H9 (cell line): ENCODE measurements at places on chromosomes 6 and 20. TPM values are rescaled to one million over a fixed set of nuclear protein-coding genes. Genes with fewer than 3 reads are reported as not detected.

The AP5S1 gene
- total RNA-seq, result 3.9 and 4.1 TPM in 2 replicates

DNA sequence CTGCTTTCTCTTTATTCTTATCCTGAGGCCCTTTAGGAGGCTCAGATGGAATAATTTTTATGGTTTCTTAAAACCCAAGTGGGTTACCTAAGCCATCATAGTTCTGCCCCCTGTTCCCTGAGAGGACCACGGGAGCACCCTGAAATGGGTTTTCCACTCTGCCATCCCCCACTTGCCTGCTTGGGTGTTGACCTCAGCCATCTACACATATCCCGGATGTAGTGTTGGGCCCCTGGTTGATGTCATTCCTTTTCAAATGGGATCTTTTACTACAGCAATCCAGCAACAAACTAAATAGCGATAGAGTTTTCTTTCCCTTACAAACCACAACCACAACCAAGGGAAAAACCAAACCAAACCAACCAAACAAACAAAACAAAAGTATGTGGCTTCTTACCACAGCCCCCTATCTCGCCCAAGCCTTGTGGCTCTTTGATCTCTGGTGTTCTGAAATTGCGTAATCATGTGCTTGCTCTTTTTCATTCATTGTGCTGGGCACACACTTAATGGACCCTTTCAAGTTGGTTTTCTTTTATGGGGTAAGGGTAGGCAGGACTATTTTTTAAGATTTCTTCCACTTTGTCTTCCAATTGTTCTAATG is 154.9 kb downstream of the ESR1 start:
- DNase-seq, result no peak
- H3K27me3 ChIP-seq, result no peaks in the 10 kb centered on the region
- H3K4me3 ChIP-seq, result no peak overlapping the region
- no peaks in the 10 kb centered on the region for H3K36me3 ChIP-seq
- H3K27ac ChIP-seq, result no peak overlapping the region

GRCh38 chr20:47115694-47116093 is 221.1 kb downstream of the EYA2 start:
- H3K27me3 ChIP-seq, result no peaks in the 10 kb centered on the region
- no peak overlapping the region for H3K4me3 ChIP-seq
- H3K36me3 ChIP-seq, result peaks cover 6% of the 10 kb centered on the region; the same call in 1 of the 2 replicates
- DNase-seq, result no peak
- no peak overlapping the region for H3K27ac ChIP-seq

DNA sequence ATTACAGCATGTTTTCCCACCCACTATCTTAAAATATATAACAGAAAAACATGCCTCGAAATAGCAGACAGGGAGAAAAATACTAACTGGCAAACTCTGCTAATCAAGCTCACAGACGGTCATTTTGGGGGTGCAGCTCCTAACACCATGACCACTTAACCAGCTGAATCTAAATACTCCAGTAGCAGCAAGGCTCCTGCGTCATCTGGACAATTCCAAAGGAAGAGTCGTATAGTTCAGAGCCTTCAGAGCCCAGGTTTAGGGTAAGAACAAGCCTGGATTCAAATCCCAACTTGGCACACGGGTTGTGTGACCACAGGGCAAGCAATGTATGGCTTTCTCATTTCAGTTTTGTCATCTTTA is 81.3 kb upstream of the COL21A1 start:
- no peak overlapping the region for H3K4me3 ChIP-seq
- H3K27ac ChIP-seq, result no peak overlapping the region
- no peaks in the 10 kb centered on the region for H3K4me1 ChIP-seq

DNA sequence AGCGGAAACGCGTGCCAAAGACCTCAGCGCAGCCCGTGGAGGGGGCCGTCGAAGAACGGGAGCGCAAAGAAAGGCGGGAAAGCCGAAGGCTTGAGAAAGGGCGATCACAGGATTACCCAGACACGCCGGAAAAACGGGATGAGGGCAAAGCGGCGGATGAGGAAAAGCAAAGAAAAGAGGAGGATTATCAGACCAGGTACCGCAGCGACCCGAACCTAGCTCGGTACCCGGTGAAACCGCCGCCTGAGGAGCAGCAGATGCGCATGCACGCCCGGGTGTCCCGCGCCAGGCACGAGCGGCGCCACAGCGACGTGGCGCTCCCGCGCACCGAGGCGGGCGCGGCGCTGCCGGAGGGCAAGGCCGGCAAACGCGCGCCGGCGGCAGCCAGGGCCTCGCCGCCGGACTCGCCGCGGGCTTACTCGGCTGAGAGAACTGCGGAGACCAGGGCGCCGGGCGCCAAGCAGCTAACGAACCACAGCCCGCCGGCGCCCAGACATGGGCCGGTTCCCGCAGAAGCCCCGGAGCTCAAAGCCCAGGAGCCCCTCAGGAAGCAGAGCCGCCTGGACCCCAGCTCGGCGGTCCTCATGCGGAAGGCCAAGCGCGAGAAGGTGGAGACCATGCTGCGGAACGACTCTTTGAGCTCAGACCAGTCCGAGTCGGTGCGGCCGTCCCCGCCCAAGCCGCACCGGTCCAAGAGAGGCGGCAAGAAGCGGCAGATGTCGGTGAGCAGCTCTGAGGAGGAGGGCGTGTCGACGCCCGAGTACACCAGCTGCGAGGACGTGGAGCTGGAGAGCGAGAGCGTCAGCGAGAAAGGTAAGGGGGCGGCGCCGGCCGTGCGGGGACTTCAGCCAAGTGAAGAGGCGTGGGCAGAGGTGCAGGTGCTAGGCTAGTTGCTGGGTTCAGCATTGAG is 296.2 kb downstream of the RIMS1 start:
- H3K4me3 ChIP-seq, result peak overlapping the region; percentile 78
- H3K27ac ChIP-seq, result no peak overlapping the region
- H3K27me3 ChIP-seq, result peaks cover 3% of the 10 kb centered on the region; the same call in 1 of the 2 replicates
- peak; percentile 79 for DNase-seq
- no peaks in the 10 kb centered on the region for H3K4me1 ChIP-seq

DNA sequence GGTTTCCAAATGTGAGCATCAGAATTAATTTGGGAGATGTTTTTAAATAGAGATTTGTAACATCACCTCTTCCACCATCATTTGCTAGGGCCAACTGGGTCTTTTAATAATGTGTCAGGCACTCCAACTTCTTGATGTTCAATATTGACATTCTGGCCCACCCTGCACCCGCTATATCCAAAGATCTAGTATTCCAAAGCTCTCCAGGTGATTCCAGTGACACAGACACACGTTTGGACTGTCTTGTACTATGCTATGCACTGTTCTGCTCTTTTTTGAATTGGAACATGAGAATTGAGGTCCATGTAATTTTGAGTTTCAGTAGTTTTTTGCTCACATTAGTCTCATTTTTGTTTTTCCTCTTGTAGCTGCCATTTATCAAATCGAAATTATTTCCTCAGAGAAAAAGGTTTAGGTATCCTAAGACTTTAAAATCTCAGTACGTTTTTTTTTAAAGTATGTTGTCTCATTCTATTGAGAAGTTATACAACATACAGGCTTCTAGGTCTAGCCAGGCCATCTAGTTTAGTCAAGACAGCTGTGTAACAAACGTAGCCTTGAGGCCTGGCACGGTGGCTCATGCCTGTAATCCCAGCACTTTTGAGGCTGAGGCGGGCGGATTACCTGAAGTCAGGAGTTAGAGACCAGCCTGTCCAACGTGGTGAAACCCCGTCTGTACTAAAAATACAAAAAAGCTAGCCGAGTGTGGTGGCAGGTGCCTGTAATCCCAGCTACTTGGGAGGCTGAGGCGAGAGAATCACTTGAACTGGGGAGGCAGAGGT is 3.1 kb downstream of the BICRAL start:
- DNase-seq, result no peak
- no peak overlapping the region for H3K27ac ChIP-seq
- peak overlapping the region; percentile 95 for H3K4me3 ChIP-seq

- no peaks in the 10 kb centered on the region for H3K36me3 ChIP-seq
- no peak for DNase-seq
- no peak overlapping the region for H3K27ac ChIP-seq
- H3K27me3 ChIP-seq, result no peaks in the 10 kb centered on the region
- no peak overlapping the region for H3K4me3 ChIP-seq
Measured at GRCh38 chr6:68473433-68474210, 161.5 kb upstream of the ADGRB3 start.

GRCh38 chr6:2179950-2180349 is 65.5 kb downstream of the GMDS start:
- no peak overlapping the region for H3K27ac ChIP-seq
- no peaks in the 10 kb centered on the region; the same call in 1 of the 2 replicates for H3K4me1 ChIP-seq
- H3K36me3 ChIP-seq, result peaks cover 11% of the 10 kb centered on the region
- H3K27me3 ChIP-seq, result no peaks in the 10 kb centered on the region
- DNase-seq, result no peak

DNA sequence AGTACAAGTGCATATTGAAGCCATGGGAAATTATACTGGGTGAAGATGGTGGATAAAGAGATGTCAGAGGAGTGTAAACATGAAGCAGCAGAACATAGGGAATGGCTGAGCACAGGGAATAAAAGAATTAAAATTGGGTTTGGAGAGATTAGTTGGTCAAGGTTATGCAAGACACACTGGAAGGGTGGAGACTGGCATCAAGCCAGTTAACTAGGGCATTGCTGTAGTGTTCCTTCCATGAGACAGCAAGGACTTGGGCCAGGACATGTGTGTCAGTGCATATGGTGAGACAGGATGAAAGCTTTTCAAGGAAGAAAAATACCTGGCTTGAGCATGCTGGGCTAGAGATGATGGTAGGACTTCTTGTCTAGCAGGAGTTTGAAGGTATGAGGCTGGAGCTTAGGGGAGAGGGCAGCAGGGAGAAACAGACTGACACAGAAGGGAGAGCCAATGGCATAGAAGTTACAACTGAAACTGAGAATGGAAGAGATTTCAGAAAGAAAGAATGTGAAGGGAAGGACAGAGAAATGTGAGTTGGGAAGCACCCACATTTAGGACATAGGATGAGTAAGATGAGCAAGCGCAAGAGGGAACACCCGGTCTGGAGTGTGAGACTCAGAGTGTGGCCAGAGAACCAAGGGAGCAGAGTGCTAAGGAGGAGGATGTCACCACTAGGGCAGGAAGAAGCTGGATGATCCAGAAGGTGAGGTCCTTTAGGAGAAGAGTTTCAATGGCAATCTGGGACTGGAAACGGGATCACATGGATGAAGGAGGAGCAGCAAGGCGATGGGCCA is 14.5 kb upstream of the TMEM170B start:
- no peaks in the 10 kb centered on the region for H3K4me1 ChIP-seq
- no peak overlapping the region for H3K4me3 ChIP-seq
- no peak for DNase-seq

DNA sequence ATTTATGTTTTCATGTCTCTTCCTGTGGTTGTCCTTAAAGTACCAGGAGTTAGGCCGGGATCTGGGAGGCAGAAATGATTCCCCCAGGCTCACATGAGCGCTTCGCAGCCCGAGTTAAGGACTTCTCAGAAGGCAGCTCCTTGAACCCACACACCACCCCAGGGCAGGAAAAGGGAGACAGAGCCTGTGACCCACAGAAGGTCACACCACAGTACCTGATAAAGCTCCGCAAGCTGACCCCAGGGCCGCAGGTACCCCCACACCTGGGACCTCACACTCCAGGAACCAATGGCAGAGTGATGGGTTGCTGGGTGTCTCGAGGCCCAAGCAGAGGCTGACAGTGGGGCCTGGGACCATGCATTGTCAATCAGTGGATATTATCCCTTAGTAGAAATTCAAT is 207.6 kb downstream of the CDH4 start:
- peaks cover 2% of the 10 kb centered on the region; the same call in 1 of the 2 replicates for H3K27me3 ChIP-seq
- peaks cover 6% of the 10 kb centered on the region for H3K36me3 ChIP-seq
- DNase-seq, result no peak
- H3K27ac ChIP-seq, result no peak overlapping the region

GRCh38 chr6:40387127-40387870 is 199.9 kb downstream of the LRFN2 start:
- no peak for DNase-seq
- no peak overlapping the region for H3K4me3 ChIP-seq
- no peak overlapping the region for H3K27ac ChIP-seq
- H3K27me3 ChIP-seq, result no peaks in the 10 kb centered on the region
- no peaks in the 10 kb centered on the region for H3K36me3 ChIP-seq
- H3K4me1 ChIP-seq, result no peaks in the 10 kb centered on the region

DNA sequence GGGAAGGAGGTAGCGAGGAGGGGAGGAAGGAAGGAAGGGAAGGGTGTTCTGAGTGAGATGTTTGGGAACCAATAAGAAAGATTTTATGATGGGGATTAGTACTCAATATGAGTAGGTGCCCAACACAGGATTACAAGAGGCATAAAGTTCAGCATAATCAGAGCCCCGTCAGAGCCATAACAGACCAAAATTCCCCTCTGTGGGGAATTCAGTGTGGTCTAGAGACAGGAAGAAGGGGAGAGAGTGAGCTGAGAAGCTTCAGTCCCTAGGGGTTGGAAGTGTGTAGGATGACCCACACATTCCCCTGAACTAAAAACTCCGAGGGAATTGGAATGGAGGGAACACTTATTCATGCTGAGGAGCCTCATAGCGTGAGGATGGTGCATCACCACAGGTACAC is 160.3 kb upstream of the SASH1 start:
- H3K4me1 ChIP-seq, result no peaks in the 10 kb centered on the region
- no peak overlapping the region for H3K27ac ChIP-seq
- no peak for DNase-seq

DNA sequence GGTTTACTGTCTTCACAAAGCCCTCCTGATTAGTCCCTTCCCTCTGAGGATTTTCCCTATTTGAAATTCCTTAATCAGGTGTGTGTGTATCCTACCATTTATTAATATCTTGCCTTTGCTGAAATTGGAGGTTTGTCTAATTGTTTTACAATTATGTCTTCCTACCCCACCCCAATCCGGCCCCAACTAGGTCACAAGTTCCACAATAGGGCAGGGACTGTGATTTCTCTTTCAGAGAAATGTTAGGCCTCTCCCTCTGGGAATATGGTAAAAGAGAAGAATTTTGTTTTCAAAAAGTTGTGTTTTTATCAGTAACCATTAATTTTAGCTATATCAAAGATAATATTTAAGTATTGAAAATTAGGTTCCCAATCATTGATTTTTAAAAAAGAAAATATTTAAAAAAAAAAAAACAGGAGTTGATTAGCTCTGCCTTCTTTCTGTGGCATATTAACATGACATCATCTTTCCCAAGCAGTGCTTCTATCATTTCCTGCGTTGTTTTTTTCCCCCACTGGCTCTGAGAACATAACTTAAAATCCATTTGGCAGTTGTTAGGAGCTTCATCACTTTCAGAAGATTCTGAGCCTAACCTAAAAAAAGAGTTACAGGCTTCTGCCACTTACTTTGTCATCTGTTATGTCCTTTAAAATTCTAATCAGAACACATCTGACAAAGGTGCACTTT is 36.1 kb downstream of the BLOC1S5 start:
- H3K4me1 ChIP-seq, result peaks cover 3% of the 10 kb centered on the region; the same call in 1 of the 2 replicates
- no peak for DNase-seq
- H3K36me3 ChIP-seq, result peaks cover 10% of the 10 kb centered on the region
- H3K27me3 ChIP-seq, result no peaks in the 10 kb centered on the region
- no peak overlapping the region for H3K27ac ChIP-seq

DNA sequence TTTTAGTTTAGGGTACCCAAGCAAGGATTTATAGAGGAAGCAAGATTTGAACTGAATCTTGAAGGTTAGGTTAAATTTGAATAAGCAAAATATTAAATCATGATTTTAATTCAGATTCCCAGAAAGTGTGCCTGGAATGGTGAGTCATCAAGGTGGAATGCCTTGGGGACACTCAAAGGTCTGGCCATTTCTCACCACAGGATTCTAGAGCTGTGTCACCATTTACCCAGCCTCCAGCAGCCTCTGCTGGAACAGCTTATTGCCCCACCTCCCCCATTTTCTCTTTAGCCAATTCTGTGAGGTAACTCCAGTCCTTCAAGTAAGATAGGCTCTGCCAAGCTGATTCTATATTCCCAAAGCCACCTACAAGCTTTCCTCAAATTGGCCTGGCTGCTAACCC is 181.4 kb downstream of the SIM1 start:
- H3K4me3 ChIP-seq, result no peak overlapping the region
- H3K27me3 ChIP-seq, result no peaks in the 10 kb centered on the region
- H3K27ac ChIP-seq, result no peak overlapping the region
- no peaks in the 10 kb centered on the region; the same call in 1 of the 2 replicates for H3K4me1 ChIP-seq
- DNase-seq, result no peak
